ENCODE measurements at places on chromosomes 6 and 20.

DNA sequence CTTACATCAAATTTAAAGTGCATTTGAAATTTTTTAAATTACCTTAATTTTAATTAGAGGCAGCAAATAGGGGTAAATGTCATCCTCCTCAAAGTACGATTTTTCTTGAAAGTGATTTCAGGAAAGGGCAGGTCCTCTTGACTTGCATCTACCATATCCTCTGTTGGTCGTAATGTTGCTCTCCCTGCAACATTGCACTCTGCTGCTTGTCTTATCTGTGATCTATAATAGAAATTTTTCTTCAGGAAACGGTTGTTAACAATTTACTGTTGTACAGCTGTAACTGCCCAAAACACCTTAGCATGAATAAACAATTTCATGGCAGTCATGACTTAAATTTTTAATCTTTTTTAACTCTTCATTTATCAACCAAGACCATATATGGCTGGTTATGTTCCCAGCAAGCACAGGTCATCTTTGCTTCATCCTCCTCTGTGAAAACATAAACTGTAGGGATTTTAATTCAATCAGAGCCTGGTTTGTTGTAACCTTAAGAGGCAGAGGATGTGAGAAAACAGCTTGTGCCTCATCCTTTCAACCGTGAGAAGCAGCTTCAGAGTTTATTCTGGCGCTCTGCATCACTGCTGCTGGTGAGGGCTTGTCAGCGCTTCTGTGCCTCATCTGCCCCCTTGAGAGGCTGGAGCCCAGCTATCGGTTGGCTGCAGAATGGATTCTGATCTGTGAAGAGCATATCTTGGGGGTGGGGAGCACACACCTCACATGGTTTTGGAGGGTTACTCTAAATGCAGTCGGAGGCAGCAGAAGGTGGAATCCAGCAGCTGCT lies 56.0 kb downstream of the CTNNBL1 start:
- no peak for DNase-seq

GRCh38 chr20:13009682-13010406 lies 1.1 kb downstream of the SPTLC3 start:
- no peak for DNase-seq

DNA sequence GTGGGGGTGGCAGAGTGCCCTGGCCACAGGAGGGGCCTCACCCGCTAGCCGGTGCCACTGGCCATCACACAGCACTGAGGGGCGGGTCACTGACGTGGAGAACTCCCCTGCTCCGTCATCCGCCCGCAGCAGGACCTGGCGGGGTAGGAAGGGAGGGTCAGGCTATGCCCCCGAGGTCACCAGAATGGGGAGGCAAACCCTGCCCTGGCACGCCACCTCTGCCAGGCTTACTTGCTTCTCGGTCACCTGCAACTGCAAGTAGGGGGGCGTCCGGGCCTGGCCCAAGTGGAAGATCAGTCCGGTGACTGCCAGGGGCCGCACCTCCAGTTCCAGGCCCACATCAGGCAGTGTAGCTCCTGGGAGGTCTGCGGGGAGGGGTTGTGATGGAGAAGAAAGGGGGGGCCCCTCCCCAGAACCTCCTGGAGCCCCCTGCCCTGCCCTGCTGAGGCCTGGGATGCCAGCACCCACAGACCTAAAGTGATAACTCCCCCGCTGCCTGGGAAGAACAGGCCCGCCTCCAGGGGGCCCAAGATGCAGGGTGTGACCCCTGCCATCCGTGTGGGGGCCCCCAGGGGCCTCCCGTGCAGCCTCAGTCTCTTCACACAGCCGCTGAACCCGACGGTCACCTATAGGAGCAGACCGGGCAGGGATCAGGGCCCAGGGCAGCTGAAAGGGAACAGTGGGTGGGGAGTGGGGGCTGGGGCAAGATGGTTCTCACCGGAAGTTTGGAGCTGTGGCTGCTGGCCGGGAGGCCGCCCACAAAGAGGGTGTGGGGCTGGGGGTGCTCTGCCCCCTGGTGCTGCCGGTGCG lies 7.4 kb downstream of the ADRM1 start:
- DNase-seq, result no peak

- DNase-seq, result no peak
Observed at GRCh38 chr6:24064832-24065231, 61.2 kb upstream of the NRSN1 start.

DNA sequence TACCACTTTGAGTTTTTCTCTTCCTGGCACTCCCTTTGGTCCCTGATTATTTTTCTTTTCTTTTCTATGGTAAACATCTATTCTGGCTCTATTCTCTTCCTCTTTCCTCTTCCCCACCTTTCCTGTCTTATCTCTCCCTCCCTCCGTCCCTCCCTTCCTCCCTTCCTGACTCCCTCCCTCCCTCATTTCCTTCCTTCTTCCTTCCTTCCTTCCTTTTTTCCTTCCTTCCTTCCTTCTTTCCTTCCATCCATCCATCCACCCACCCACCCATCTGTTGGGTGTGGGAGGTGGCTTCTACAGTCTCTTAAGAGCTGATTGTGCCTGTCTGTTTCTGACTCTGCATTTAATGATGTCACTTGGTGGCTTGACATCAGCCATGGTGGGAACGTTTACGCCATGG lies 43.5 kb upstream of the GTSF1L start:
- no peak for DNase-seq

DNA sequence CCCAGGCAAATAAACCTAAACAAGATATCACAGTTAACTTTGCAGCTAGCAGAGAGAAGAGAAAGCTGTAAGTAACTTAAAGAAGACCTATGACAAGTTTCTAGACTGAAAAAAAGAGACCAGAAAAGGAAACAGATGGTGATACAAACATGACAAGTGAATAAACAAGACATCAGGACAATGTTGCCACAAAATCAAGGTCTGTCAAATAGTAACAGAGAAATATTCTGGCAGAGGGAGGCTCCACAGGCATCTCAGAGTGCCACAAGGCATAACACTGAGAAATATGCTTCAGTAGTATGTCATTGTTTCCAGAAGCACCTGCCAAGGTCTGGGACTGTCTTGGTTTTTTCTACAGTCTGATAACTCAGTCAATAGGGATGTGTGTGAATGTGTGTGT lies 332.2 kb downstream of the KHDRBS2 start:
- no peak for DNase-seq

DNA sequence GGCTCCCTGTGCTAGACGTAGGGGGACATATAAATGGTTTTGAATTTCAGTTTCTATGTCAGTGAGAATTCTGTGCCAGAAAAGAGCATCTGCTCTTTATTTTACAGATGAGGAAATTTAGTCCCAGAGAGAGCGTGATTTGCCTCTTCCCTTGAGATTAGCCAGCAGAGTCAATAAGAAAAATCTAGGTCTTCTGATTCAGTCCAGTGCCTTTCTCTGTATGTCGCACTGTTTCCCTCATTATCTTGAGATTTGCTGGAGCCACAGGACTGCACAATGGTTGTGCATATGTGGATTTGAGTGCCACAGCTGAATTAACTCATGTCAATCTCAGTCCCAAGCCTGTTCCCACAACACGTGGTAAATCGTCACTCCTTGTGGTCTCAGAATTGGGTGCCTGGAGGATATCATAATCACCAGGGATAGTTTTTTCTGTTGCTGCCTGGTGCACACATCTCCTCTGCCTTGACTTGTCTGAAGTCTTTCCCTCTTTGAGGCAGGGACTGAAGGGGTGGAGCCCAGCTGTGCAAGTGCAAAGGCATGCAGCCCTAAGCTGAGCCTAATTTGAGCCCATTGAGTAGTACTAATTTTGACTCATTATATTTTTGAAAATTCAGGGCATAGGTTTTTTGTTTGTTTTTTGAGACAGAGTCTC lies 276.7 kb downstream of the SOX4 start:
- DNase-seq, result no peak
